Stimulated activated CD8-positive, alpha-beta memory T cell treated with anti-CD3 and anti-CD28 coated beads, Interleukin-4, amount 100 ng/mL, for 48 hours (primary cell): ENCODE measurements at places on chromosomes 11 and 22.

- DNase-seq, result no peak
These were observed 263.0 kb downstream of the OPCML start for GRCh38 chr11:133269267-133269666.

DNA sequence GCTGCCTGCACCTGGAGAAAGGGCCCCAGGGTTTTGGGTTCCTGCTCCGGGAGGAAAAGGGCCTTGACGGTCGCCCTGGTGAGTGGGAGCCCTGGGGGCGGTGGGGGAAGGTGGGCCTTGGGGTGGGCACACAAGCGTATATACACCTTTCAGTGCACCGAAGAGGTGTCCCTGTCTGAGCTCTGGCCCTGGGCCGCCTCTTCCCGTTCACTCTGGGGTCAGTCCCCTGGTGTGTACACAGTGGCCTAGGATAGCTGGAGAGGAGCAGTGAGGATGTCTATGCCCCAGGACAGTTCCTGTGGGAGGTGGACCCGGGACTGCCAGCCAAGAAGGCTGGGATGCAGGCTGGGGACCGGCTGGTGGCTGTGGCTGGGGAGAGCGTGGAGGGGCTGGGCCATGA is 2.8 kb downstream of the NHERF4 start:
- DNase-seq, result no peak

GRCh38 chr22:31728857-31729256 is 21.1 kb downstream of the PRR14L start:
- no peak for DNase-seq

DNA sequence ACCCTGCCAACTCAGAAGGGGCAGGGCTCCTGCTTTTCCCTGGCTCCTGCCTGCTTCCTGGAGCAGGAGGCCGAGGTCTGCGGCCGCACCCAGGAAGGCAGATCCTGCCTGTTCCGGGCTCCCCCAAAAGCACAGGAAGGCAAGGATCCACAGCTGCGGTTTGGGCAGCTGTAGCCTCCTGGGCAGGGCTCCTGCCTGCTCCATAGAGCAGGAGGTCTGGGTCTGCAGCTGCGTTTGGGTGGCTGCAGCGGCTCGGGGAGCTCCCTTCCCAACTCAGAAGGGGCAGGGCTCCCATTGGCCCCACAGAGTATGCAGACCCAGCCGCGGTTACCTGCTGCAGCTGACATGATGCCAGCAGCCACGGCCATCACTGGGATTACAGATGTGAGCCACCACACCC is 5.5 kb downstream of the UPK2 start:
- no peak for DNase-seq

DNA sequence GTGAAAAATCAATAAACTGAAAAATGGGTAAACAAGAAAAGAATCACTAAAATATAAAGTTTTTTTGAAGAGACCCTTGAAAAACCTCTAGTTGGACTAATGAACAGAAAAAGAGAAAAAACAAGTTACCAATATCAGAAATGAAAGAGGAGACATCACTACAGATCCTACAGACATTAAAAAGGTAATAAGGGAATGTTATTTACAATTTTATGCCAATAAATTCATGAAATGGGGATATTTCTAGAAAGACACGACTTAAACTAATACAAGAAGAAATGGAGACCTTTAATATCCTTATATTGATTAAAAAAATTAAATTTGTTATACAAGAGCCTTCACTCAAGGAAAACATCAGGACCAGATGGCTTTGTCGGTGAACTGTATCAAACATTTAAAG is 109.4 kb downstream of the TBC1D22A start:
- DNase-seq, result no peak

DNA sequence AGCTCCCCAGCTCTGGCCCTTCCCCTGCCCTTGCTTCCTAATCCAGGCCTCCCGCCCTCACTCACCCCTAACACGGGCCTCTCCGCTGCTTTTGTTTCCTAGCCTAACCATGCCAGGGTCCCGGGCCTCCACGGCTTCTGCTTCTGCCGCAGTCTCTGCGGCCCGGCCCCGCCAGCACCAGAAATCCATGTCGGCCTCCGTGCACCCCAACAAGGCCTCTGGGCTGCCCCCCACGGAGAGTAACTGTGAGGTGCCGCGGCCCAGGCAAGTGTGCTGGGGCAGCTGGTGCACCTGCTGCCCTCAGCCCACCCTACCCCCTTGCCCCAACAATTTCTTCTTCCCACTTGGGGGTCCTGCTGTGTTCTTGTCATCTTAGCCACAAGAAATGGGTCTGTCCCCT is 13.1 kb downstream of the RCOR2 start:
- DNase-seq, result no peak

GRCh38 chr11:69908511-69909220 is 89.5 kb upstream of the FGF3 start:
- no peak for DNase-seq

DNA sequence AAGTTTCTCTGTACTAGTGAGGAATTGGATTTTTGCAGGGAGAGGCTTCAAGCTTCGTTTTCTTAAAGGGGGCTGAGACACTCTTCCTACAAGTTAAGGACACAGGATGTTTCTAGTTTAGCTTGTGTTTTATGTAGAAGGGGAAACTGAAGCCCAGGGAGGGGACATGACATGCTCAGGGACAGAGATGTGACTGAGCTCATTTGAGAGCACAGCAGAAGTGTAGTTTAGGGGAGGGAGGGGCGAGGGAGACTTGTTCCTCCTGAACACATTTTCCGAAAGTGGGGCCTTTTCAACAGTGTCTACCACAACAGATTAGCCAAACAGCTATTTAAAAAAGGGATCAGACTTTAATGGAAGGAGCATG is 148.1 kb downstream of the FBXO7 start:
- DNase-seq, result no peak

GRCh38 chr11:22331771-22332170 is 6.4 kb upstream of the SLC17A6 start:
- DNase-seq, result no peak

DNA sequence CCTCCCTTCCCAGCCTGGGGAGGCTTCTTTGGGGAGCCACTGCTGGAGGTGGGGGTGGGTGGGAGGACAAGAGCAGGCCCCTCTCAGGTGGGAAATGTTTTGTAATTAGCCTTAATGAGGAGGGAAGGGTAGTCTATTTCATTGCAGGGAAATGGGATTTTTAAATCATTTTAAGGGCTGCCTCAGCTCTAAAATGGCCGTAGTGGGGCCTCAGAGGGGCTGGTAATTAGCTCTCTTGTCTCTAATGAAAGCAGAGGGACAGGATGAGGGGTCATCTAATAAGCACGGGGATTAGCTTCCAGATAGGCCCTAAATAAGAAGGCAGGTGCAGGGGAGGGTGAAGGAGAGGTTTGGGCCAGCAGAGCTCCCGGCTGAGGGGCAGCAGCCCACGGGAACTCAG is 46.5 kb downstream of the LMO1 start:
- DNase-seq, result no peak

- DNase-seq, result no peak
These were observed 14.7 kb downstream of the IGLL1 start for GRCh38 chr22:23565305-23565914.

- DNase-seq, result no peak
These were observed 27.0 kb upstream of the CCDC89 start for GRCh38 chr11:85712953-85713352.

DNA sequence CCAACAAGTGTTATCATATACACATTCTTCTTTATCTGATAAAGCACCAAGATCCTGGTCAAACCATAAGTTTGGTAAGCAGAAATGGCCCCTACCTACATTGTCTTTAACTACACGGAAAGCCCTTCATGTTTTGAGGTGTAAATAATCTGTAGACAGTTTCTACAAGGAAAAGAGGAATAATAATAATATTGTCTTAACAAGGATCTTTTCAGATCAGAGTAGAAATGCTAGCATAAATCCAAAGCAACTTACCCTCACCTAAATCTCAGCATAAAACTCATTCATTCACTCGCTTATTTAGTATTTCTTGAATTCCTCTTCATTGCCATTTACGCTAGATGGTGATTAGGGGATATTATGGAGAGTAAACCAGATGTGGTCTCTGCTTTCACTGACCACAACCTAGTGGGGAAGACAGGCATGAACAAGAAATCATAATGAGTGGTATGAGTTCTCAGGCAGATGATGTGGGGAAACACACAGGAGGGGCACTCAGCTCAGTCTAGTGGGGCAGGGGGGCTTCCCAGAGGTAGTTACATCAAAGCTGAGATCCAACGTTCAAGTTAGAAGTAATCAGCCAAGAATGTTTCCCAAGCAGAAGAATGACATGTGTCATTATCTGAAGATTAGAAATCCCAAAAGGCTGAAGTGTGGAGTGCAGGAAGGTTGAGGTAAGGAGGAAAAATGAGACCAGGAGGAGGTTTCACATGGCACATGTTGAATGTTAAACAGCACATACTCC is 65.4 kb upstream of the ZC3H12C start:
- no peak for DNase-seq
